ENCODE measurements at places on chromosomes 2 and 18.

DNA sequence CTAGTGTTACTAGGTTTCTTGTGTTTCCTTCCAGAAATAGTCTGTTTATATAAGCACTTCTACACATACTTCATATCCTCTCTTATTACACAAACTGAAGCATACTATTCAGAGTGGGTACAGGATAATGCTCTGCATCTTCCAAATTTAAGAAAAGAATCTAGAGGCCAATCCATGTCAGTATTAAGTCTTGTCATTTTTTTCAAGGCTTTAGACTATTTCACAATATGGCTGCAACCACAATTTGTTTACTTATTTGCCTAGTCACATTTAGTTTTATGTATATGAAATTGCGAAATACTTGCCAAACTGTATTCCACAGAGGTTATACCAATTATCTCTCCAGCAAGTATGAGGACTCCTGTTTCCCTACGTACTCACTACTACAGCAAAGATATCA lies 27.9 kb downstream of the IWS1 start:
- no peak for DNase-seq

DNA sequence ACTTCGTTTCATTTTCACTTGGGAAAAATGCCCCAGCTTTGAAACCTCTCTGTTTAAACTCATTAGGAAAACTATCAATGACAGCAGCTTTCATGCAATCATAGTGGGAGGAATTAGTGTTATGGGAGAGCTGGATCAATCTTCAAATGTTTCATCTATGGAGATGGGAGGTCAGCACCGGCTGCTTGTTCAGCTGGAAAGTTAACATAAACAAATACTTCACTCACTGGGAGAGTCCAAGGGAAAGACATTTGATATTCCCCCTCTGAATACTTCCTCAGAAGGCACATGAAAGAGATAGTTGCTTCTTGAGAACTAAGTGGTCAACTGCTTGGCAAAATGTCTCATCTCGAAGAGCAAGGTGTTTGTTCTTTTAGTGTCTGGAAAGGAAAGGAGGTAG lies 7.3 kb downstream of the LYPD1 start:
- DNase-seq = no peak

- DNase-seq = no peak
Observed at GRCh38 chr18:54777118-54777791, 51.0 kb upstream of the RAB27B start.

GRCh38 chr2:49296107-49296867 lies 142.0 kb upstream of the FSHR start:
- DNase-seq = no peak

DNA sequence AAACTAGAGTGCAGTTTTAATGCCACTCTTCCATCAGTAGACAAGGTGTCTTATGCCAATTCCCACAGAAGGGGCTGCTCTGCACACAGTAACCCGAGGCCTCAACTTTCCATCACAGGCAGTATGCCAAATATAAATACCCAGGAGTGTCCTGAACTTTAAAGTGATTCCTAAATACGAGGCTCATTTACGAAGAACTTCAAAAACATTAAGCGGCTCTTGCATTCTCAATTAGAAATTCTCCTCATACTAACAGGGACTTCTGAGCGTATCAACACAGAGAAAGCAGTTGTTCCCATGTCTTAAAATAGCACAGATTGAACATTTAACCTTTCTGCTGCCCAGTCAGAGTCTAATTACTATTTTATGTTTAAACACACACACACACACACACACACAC lies 638.6 kb downstream of the ERBB4 start:
- DNase-seq = no peak

GRCh38 chr2:16101196-16101595 lies 160.8 kb downstream of the MYCN start:
- no peak for DNase-seq

GRCh38 chr2:183927406-183928325 lies 670.7 kb upstream of the ZNF804A start:
- DNase-seq = no peak

DNA sequence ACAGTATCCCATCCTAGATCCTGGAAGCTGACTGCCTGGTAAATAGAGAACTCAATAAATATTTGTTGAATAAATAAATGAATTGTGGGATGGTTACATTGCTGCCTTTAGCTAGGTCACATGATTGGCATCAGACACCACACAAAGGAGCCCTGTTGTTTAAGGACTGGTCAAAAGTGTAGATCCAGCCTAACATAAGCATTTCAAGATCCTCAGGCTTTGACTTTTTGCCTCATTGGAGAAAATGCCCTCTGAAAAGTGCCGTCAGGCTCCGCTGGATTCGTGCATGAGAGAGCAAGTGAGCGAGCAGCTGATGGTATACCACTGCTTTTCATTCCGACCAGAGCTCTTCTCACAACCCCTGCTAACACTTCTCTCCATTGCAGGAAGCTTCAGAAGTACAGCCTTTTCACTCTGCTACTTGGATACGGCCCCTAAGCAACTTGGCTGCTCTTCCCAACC lies 1.3 kb upstream of the ZNF24 start:
- DNase-seq = peak; percentile 66

DNA sequence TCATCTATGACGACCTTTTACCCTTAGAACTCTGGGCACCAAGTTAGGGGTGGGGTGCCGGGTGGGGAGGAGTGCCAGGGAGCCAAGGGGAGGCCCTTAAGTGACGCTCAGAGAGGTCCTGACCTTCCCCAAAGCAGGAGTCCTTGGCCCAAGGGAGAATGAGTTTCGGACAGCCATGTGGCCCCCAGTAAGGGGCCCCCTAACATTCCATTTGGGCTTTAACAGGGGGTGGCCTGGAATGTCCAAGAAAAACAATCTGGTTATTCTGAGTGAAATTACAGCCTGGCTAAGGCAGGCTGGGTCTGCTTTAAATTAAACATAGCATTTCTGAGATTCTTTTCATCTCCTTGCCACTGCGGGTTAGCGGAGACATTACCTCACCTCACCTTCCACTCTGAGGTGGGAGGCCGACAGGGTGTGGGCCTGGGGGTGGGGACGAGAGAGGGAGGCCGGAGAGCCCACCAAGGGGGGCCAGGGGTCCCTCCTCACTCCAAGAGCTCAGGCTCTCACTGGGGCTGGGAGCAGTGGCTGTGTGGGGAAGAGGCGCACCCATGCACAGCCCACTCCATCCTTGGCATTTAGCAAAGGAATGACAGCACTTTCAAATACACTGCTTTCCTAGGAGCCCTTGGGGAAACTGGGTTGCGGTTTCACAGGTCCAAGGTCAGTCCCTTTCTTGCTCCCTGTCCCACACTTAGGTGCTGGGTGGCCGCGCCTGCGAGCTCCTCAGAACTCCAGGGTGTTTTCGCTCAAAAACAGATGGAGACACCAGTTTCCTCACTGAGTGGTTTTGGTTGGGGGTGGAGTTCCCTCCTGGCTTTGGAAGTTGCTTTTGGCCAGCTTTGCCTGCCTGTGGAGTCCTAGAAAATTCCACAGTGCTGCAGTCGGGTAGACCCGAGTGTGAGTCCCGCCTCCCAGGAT lies 107.4 kb downstream of the POLR1A start:
- DNase-seq = no peak

- no peak for DNase-seq
Observed at GRCh38 chr2:43169099-43169945, 57.1 kb downstream of the ZFP36L2 start.

DNA sequence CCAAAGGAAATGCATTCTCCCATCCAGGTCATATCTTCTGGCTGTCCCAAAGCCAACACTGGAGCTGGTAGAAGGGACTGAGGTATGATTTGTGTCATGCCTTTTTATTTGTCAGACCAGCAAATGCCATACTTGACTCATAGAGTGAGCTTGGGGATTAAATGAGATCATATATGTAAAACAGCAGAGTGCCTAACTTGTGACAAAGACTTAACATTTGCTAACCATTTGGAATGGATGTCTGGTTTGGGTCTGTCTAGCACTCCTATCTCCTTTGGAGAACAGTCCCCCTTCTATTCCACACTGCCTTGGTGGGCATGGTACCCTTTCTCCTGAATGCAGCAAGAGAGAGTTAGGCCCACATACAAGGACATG lies 128.5 kb upstream of the LGALSL start:
- DNase-seq = no peak

GRCh38 chr18:75818383-75818782 lies 390.9 kb upstream of the SMIM21 start:
- no peak for DNase-seq

- DNase-seq = no peak
Observed at GRCh38 chr2:108623616-108624015, 89.3 kb downstream of the LIMS1 start.

- no peak for DNase-seq
Observed at GRCh38 chr2:8627019-8627691, 54.7 kb upstream of the ID2 start.

GRCh38 chr2:74334931-74335333 lies 8.3 kb downstream of the SLC4A5 start:
- peak; percentile 83 for DNase-seq

DNA sequence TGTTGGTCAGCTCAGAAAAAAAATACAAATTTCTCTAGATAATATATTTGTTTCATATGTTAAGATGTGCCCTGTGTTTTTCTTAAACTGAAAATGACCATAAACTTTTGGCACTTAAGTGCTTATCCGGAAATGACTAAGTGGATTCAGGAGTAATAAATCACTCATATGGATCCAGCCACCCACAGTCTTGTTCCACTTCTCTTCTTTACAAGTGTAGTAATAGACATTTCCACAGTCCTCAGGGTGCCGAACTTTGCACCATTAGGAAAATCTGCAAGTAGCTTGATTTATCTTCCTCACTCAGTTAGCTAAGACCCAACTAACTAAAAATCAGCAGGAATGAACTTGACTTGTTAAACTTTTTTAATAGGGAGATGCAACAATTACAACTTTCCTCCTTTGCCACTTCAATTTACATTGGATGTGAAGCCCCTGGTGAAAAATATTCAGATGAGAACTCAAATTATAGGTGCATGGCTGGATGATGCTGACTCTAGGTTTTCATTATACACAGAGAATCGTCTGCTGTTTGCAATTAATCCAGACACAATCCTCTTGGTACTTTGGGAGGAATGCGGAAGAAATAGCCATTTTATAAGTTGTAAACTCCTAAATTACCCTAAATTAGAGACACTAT lies 322.5 kb downstream of the ARHGAP15 start:
- no peak for DNase-seq

DNA sequence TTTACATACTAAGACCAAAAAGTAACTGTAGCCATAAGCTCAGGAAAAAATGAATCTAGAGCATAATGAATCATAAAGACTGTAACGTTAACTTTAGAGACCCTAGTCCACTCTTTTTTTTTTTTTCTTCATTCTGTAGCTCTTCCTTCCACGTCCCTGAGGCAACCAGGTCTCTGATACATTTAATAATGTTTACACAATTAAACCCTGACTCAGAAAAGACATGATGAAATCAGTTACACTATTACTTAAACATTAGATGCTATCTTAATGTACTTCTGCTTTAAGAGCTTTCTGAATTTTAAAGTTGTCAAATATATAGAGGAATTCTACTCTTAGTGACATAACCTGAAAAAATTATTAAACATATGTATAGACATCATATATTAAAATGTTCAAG lies 1121.5 kb upstream of the DDX18 start:
- DNase-seq = no peak

GRCh38 chr2:26197516-26197915 lies 24.6 kb downstream of the GAREM2 start:
- DNase-seq = no peak

- no peak for DNase-seq
Observed at GRCh38 chr2:33214436-33214835, 262.0 kb upstream of the RASGRP3 start.

DNA sequence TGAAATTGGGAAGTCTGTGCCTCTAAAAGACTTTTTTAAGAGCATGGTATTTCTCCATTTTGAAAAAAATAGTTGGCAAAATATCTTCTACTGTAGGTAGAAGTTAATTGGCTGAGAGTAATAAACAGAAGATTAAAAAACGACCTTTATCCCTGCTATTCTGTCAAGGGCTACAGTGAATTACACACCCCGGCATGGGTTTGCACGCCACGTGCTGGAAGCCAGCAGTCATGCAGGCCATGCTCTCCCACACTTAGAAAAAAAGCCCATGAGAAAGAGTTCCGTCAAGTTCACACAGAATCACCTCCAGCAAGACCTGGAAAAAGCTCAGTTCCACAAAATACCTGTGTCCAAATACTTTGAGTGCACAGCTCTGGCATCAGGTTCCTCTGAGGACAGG lies 26.8 kb downstream of the FAM110C start:
- no peak for DNase-seq

GRCh38 chr2:233553366-233553765 lies 13.2 kb downstream of the USP40 start:
- DNase-seq = no peak

DNA sequence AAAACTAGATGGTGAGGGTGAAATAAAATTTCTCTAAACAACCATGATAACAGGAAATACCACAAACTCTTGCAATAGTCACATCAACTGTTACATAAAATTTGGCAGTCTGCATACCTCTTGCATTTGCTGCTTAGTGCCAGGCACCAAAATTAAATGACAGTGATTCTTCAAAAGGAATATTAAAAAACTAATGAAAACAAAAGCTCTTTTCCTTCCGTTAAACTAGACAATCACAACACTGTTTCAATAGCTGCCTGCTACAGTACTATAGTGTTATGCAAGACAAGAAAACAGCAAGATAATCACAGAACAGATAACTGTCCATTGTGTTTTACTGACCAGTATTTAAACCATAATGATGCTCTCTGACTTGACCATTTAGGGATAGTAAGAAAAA lies 239.0 kb upstream of the SMAD7 start:
- DNase-seq = no peak

DNA sequence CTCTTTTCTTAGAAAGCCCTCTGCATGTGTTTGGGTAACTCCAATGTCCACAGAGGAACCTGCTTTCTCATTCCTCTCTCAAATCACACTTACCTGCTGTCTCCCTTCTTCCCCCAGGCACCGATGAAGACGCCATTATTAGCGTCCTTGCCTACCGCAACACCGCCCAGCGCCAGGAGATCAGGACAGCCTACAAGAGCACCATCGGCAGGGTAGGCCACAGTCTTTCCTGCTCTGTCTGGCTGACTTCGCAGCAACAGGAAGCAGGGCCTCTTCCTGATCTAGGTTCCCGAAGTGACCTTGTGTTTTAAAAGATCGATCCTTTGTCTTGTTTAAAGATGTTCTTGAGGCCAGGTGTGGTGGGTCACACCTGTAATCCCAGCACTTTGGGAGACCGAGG lies 25.0 kb upstream of the GMCL1 start:
- DNase-seq = no peak

- no peak for DNase-seq
Observed at GRCh38 chr2:106097038-106098000, 96.8 kb downstream of the UXS1 start.
